Activated T-helper 1 cell treated with Interleukin-2 at 50 U/mL for 16 hours (primary cell): ENCODE measurements at places on chromosomes 5 and 9.

- no peak for DNase-seq
Measured at GRCh38 chr5:15737871-15738664, 238.1 kb downstream of the FBXL7 start.

DNA sequence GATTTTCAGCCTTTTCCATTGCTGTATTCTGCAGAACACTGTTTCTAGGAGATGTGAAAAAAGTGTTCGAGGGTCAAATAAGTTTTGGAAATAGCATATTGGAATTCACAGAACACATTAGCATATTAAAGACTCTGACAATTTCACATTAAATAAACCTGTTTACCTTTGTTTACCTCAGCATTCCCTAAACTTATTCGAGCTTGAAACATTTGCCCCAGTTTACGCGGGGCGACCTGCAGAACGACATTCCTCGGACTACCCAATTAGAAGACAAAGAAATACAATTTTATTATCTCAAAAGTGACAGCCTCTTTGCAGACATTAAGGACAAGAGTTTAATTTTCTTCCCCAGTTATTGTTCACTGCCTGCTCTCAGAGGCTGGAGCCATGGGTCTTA lies 110.3 kb upstream of the NFIB start:
- no peak for DNase-seq

- DNase-seq, result no peak
Measured at GRCh38 chr5:150589862-150590601, 50.4 kb upstream of the SYNPO start.

GRCh38 chr5:128019391-128019790 lies 64.2 kb upstream of the SLC12A2 start:
- DNase-seq, result no peak

- DNase-seq, result no peak
Measured at GRCh38 chr9:27565696-27566095, 7.6 kb downstream of the C9orf72 start.

GRCh38 chr5:56152437-56152836 lies 80.7 kb downstream of the ANKRD55 start:
- no peak for DNase-seq

DNA sequence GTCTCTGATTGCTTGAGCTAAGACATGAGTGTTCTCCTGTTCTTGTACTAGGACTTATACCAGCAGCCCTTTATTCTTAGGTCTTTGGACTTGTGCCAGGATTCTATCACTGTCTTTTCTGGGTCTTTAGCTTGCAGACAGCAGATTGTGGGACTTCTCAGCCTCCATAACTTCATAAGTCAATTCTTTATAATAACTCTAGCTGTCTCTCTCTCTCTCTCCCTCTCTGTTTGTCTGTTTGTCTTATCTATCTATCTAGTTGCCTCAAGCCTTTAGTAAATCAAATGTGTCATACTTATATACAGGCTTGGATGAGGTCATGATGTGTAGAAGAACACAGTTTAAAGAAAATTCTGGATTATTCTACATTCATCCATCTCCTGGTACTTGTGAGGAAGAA lies 11.5 kb upstream of the ANKRD55 start:
- no peak for DNase-seq
